ENCODE measurements at places on chromosomes 5 and 9.

DNA sequence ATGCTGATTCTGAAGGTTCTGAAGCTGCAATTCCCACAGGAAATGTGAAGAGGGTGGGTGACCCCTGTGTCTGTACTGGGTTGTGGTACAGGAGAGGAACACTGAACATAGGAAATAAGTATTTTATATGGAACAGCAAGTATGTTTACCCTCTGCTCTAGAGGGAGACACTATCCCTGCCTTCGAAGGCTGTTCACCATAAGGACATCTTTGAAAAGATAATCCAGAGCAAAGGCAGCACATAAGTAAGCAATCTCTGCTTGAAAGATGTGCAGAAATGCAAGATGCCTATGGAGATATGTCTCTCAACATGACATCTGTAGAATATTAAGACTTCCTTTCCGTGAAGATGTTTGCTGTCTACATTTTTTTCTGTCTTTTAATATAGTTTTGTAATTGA is 184.4 kb upstream of the EFNA5 start:
- DNase-seq, result no peak
- H3K4me1 ChIP-seq, result no peaks in the 10 kb centered on the region
- no peaks in the 10 kb centered on the region for H3K27me3 ChIP-seq
- H3K27ac ChIP-seq, result no peak overlapping the region
- H3K4me3 ChIP-seq, result no peak overlapping the region
- no peaks in the 10 kb centered on the region for H3K36me3 ChIP-seq

DNA sequence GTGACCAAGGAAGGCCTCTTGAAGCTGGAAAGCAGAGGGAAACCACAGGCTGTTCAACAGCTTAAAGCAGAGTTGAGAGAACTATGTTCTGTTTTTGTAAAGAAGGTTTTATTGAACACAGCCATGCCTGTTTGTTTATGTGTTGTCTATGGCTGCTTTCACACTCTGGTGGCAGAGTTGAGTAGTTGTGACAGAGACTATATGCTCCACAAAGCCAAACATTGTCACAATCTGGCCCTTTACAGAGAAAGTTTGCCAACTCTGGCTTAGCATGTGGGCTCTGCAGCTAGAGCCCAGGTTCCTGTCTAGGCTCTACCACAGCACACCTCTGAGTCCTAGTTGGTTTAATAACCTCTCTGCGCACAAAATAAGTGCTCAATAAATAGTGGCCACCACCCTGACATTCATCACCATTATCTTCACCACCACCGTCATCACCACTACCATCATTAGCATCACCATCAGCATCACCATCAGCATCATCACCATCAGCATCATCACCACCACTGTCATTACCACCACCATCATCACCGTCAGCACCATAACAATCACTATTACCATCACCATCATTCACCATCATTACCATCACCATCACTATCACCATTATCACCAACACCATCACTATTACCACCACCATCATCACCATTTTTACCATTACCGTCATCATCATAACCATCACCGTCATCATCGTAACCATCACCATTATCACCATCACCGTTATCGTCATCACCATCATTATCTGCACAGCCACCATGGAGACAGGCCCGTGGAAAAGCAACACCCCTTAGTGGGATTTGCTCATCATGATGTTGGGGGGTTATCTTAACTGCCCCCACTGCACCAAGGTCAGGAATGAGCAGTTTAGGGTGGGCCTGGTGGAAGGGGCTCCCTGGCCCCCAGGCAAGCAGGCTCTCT is 18.3 kb downstream of the AKNA start:
- H3K36me3 ChIP-seq, result peaks cover 77% of the 10 kb centered on the region
- peaks cover 98% of the 10 kb centered on the region for H3K4me1 ChIP-seq
- DNase-seq, result no peak
- no peaks in the 10 kb centered on the region for H3K27me3 ChIP-seq

DNA sequence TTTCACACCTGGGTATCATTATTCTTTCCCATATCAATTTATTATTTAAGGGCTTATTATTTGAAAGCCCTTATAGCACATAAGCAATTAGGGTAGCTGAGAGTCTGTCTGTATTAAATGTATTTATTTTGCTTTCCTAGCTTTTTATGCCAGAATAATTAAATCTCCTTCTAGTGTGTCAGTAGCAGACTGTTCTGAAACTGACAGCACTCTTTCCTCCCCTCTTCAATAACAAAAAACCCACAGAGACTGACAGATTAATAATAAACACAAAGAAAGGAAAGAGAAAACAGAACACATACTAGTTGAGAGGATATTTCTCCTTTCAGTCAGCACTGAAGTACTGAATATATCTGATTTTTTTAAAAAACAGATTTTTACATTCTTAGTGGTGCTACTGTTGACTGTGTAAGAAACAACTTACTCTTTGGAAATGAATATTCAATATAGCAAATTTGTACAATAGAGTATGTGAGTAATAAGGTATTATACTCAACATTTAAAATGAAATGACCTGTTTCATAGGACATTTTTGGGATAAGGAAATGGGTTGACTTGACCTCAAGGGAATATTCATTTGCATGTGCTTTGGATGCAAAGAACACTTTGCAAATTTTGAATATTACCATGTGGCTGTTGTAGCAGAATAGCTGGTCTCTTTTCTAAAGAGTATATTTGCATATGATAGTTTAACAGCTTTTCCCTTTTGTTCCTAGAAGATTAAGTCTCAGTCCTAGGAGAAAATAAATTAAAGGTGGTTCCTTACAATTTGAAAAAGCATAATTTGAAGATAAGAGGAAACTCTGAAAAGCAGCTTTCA is 208.3 kb downstream of the SPATA31D1 start:
- no peaks in the 10 kb centered on the region for H3K36me3 ChIP-seq
- no peak overlapping the region for H3K4me3 ChIP-seq
- H3K27me3 ChIP-seq, result no peaks in the 10 kb centered on the region
- no peak for DNase-seq

GRCh38 chr5:34600118-34600493 is 56.0 kb upstream of the RAI14 start:
- no peaks in the 10 kb centered on the region for H3K4me1 ChIP-seq
- H3K36me3 ChIP-seq, result no peaks in the 10 kb centered on the region
- no peak for DNase-seq
- H3K27me3 ChIP-seq, result no peaks in the 10 kb centered on the region
- H3K4me3 ChIP-seq, result no peak overlapping the region

GRCh38 chr9:133369933-133370332 is 5.9 kb downstream of the SURF4 start:
- H3K36me3 ChIP-seq, result peaks cover 76% of the 10 kb centered on the region
- H3K27me3 ChIP-seq, result no peaks in the 10 kb centered on the region
- peaks cover 12% of the 10 kb centered on the region for H3K4me1 ChIP-seq
- H3K27ac ChIP-seq, result peak overlapping the region; percentile 58
- no peak for DNase-seq

DNA sequence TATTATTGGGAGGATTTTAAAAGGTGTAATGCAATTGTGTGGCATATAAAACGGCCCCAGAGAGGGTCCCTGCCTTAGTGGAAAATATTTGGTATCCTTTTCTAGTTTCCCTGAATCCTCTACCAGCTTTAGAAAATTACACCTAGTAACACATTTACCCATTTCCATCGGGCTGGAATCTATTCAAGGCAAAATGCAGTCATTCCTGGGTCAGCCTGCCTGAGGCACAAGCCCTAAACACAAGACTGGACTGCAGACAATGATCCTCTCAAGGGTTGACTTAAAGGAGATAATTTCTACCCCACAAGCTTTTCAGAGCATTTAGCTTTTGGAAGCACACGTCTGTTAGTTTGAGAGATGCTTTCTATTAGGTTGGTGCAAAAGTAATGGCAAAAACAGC is 124.4 kb upstream of the ADAMTSL1 start:
- no peaks in the 10 kb centered on the region for H3K27me3 ChIP-seq
- H3K4me1 ChIP-seq, result no peaks in the 10 kb centered on the region
- H3K4me3 ChIP-seq, result no peak overlapping the region
- no peak for DNase-seq

- H3K4me1 ChIP-seq, result no peaks in the 10 kb centered on the region
- no peak overlapping the region for H3K27ac ChIP-seq
- H3K36me3 ChIP-seq, result no peaks in the 10 kb centered on the region
- DNase-seq, result no peak
These were observed 118.6 kb upstream of the COL5A1 start for GRCh38 chr9:134522976-134523375.

GRCh38 chr9:103991698-103992097 is 102.4 kb upstream of the SMC2 start:
- no peak for DNase-seq
- no peaks in the 10 kb centered on the region for H3K27me3 ChIP-seq
- H3K4me3 ChIP-seq, result no peak overlapping the region
- no peaks in the 10 kb centered on the region for H3K4me1 ChIP-seq
- no peak overlapping the region for H3K27ac ChIP-seq

- H3K27me3 ChIP-seq, result no peaks in the 10 kb centered on the region
- DNase-seq, result no peak
- H3K27ac ChIP-seq, result no peak overlapping the region
- no peak overlapping the region for H3K4me3 ChIP-seq
- no peaks in the 10 kb centered on the region for H3K36me3 ChIP-seq
These were observed 17.3 kb downstream of the MEGF10 start for GRCh38 chr5:127307868-127308267.

DNA sequence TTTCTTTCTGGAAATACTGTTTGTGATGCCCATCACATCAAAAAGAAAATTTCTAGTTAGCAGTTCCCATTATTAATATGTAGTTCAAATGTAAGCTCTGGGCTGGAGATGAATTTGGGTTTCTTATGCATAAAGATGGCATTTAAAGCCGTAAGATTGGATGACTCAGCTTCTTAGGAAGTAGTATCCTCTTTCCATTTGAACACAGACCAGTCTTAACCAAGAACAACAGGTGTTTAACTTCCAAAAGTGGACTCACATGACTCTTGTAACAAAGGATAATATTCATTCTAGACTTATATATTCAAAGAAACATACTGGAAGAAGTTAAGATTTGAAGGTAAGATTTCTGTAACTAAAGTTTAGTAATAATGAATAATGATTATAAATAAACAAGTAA is 330.5 kb downstream of the TLR4 start:
- no peak overlapping the region for H3K27ac ChIP-seq
- H3K4me1 ChIP-seq, result no peaks in the 10 kb centered on the region
- H3K36me3 ChIP-seq, result no peaks in the 10 kb centered on the region
- no peak overlapping the region for H3K4me3 ChIP-seq
- no peaks in the 10 kb centered on the region for H3K27me3 ChIP-seq
- DNase-seq, result no peak
